NCI-H1930 (cell line): ENCODE measurements at places on chromosomes 12 and 14.

GRCh38 chr14:24071144-24071697 lies at the start of gene CPNE6:
Gene CPNE6, plus strand, starts transcription at chr14:24071562. Its CDS starts 1,375 bp downstream, at chr14:24072937.
- DNase-seq = no peak

DNA sequence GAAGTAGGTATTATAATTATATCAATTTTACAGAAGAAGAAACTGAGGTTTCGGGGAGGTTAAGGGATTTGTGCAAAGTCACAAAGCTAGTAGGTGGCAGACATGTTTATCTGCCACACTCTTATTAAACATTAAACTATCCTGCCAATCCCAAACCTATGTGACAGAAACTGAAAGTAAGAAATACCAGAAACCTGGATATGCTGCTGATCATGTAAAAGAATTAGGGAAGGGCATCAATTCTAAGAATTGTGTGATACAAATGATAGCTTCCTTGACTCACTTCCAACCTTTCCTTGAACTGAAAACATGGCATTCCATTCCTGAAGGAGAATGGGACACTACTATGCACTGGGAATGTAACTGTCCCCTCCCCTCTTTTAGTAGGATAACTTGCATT lies 16.9 kb downstream of the TAOK3 start:
- no peak for DNase-seq

DNA sequence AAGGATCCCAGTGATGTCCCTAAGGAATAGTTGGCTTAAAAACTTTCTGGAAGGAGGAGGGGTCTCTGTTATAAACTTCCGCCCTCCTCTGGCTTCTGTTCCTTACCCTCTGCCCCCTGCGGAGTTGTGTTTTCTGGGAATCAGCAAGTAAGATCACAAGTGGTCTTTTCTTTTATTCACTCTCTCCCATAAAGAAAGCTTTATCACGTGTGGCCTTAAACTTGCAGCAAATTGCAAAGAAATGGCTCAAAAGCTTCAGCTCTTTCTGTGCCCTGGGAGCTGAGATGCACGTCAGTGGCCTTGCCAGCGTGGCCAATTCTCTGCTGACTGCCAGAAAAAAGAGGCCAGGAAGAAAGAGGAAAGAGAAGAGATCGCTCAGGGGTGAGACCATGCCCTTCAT lies at the start of gene SLCO1C1:
Gene SLCO1C1 (plus strand): TSS at position 101 of the 400 bp plus-strand sequence. CDS start 4,245 bp downstream, outside the sequence.
- DNase-seq = no peak

DNA sequence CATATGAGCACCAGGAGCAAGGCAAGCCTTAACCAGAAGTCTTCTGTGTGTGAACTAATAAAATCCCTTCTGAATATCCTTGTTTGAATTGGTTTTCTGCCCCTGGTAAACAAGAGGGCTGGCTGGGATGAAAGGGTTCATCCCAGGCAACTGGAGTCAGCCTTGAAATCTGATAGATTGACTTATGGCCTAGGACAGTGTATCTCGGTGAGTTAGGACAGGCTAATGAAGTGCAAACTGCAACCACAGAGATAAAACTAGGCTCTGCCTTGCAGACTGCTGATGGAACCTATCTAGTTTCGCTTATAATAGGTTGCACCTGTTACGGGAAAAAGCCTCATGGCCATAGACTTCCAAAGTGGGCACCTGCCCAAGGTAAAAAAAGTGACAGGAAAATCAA lies 451.9 kb upstream of the NOVA1 start:
- DNase-seq = no peak

DNA sequence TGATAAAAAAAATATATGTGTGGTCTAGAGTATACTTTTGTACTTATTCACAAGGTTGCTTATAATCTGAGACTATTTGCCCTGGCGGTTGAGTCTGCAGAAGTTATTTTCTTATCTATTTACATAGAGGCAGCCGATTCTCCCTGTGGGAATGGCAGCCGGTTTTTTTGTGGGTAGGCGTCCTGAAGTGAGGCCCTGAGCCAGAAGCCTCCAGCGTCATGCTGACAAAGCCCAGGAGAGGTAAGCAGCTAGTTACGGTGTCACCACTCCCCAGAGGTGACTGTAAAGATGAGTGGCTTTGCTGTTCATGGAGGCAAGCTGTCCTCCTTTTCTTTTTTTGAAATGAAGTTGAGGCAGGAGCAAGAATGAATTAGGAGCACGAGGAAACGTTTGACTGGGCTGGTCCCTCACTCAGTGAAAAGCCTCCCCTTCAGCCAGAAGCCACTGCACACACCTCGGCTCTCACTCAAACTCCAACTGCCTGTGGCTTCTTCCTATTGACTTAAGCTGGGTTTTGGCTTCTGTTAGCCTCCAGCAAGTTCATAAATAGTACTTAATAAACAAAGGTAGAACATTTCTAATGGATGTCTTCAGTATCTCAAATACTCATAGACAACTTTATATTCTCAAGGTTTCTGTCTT lies 21.5 kb downstream of the PAX9 start:
- no peak for DNase-seq

DNA sequence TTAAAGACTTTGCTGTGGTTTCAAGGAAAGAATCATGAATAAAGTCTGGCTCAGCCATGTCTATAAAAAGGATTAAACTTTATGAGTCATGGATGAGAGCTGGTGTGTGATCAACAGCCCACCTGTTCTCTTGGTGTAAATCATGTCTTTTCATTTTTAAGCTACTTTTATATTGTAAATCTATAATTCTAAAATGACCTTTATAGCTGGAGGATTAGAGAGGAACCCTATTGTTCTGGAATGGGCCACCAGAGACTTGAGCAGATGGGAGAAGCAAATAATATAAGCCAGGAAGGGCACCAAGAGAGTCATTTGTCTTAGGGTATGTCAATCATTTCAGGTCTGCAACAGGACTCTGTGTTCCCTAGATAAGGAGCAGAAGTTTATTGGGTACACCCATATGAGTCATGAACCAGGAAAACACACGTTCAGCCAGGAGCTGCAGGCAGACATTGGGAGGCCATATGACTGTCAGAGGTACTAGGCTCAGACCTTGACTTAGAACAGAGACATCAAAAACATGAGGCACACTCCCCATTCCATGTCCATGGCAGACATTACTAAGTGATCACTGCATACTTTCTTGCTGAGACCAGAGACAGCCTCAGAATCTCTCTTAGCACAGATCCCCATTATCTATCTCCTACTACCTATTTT lies 49.3 kb downstream of the NDUFA12 start:
- DNase-seq = no peak

DNA sequence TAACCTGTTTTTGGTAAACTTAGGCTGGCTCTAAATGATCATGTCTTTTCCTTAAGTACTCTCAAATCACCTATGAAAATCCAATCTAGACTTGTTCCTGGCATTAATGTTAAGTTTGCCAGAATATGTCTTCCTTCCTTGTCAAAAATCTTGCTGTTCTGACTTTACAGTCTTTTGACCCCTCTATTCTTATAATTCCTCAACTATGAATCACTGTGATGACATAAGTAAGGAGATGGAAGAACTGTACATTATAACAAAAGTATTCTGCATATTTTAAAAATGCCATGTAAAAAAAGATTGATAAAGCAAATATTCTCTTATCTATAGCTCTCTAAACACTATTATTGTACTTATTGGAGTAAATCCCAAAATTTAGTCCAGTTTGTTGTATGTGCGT lies 51.4 kb upstream of the BAZ1A start:
- no peak for DNase-seq

GRCh38 chr14:104697317-104697703 lies 7.9 kb downstream of the INF2 start:
- no peak for DNase-seq

GRCh38 chr12:124635316-124635715 lies 67.9 kb upstream of the NCOR2 start:
- DNase-seq = no peak

DNA sequence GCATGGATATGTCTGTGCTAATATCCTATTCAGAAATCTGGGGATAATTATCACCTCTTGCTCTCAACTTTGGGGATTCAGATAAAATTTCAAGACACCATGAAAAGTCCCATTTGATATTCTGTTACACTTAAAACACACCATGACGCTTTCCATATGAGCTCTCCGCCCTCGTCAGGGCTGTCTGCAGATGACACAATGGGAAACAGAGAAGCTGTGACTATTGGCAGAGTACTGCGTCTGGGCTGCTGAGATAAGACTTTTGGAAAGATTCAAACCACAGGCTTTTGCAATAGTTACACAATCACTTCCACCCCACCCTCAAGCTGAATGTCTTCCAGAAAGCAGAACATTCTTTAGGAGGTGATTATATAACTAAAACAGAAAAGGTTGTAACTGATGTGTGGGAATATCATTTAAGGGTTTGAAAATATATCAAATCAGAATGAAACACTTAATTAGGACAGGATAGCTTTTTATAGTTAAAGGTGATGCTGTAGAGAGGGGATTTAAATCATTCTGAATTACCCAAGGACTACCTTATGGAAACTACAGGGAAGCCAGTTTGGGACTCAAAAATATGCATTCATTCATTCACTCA lies 75.3 kb upstream of the TMPO start:
- DNase-seq = no peak
